ENCODE measurements at places on chromosomes 1 and 21.
A peak's percentile ranks its signal among the peaks of the same experiment; 100 is the strongest.

DNA sequence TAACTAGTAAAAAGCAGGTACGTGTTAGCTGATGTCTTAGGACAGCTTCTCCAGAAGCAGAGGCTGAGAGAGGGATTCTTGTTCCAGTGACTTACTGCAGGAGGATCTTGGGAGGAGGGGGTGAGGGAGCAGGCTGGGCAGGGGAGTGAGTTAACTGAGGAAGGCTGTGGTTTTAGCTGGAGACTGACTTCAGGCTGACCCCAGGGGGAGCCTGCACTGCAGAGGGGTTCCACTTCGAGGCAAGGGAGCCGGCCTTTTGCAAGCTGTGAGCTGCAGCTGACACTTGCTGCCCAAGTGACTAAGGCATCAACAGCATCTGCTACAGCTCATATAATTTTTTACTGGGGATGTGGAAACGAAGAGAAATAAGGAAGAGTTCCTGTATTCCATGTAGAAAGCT, 50.4 kb upstream of the SOD1 start:
- DNase-seq, result peak; percentile 8

GRCh38 chr1:232936941-232937340, 13.5 kb upstream of the NTPCR start:
- DNase-seq, result no peak

DNA sequence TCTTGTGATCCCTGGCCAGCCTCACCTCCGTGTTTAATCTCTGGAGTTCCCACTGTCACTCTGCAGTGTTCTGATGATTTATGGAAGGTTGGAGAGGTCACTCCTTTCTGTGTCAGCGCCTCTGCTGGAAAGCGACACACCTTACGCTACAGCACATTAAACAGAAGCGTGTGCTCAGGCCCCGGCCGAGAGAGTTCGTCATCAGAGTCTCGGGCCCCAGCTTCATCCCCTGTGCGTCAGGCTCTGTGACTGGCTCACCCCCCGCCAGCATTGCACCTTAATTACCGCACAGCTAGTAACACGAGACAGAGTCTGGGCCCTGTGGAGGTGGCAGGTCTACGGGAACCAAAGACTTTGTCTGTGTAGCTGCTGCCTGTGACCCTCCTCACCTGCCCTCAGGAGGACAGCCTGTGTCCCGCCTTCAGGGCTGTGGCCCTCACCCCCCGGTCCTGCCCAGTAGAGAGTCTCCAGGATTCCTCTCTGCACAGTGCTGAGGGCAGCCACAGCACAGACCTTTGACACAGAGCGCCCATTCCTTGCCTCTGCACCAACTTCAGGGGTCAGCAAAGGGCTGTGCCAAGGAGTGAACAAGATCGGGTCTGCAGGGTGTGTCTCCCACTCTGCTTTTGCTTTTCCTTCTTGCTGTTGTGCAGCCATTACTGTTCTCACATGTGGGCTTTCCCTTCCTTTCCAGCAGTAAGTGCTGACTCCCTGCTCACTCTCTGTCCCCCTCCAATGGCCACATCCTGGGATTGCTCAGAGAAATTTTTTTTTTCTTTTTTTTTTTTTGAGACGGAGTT, 157.6 kb downstream of the PGBD5 start:
- peak; percentile 76 for DNase-seq

DNA sequence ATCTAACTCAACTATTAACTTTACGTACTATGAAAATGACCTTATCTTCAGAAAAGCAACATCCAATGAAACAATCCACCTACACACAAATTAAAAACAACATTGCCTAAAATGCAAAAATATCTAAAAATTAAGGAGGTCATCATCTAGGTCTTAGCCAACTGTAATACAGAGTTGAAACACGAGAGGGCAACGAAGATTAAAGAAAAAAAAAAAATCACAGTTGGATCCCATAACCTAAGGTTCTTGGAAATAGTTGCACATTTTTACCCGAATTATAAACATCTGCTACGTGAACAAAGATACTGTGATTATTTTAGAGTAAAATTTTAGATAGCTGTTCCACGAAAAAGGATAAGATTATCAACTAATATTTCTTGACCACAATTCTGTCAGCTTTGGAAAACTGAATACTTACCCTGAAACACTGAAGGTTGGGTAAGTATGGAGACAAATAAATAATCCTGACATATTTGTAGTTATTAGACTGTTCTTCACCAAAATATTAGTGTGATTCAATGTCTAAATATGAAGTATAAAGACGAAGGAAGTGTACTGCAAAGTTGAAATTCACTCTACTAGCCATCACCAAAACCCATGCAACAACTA, 88.0 kb upstream of the AK4 start:
- DNase-seq, result peak; percentile 49

GRCh38 chr1:26791626-26792025, 3.9 kb downstream of the PIGV start:
- DNase-seq, result no peak

DNA sequence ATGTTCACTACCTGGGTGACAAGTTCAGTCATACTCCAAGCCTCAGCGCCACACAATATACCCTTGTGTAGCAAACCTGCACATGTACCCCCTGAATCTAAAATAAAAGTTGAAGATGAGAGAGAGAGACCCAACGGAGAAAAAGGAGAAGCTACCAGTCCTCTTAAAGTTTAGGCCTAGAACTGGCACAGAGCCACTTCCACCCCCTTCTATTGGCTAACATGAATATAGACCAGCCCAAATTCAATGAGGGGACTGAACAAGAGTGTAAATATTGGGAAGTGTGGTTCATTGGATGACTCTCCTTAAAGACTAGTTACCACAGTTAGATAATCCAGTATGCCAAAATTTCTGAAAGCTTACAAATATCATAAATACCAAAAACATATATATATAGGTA, 139.9 kb upstream of the ATP1B1 start:
- no peak for DNase-seq

DNA sequence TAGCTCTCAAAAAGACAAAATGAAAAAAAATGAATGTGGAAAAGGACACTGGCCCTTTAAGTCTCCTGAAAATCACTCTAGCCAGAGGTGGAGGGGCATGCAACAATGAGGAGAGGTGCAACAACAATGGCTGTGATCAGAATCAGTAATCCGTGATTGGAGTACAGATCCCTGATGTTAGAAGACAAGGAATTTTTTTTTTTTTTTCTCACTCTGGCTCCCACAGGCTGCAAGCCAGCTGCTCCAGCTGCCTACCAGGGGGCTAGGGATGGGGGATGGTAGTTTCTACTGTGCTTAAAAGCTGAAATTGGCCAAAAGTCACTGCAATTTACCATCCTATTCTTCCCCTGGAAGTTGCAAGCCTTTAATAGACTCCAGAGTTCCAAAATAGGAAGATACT, 54.5 kb downstream of the STYXL2 start:
- DNase-seq, result no peak

GRCh38 chr1:199205740-199206441, 567.1 kb downstream of the PTPRC start:
- DNase-seq, result no peak

- DNase-seq, result no peak
These were observed 10.7 kb upstream of the CNR2 start for GRCh38 chr1:23923592-23924499.

GRCh38 chr21:45836694-45837670, 144.6 kb upstream of the COL6A1 start:
- DNase-seq, result peak; percentile 32

DNA sequence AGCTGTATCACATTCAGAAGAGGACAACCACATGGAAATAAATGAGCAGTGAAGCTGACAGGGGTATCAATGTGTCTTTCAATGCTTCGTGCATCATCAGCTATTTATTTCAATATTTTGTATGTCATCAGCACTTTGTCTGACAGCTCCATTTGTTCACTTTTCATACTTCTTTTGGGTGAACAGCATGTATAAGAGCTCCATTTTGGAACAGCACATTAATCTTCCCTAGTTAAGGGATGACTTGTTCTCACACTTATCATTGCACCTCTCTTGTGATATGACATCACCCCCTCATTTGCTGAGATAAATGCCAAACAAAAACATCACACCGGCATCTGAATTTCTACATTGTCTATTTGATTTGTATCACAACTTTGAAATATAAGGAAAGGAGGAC, 190.6 kb upstream of the SAMSN1 start:
- no peak for DNase-seq

- DNase-seq, result peak; percentile 83
These were observed at the start of gene STPG1 for GRCh38 chr1:24413350-24414163. TSS of gene STPG1 (minus strand) at chr1:24413782. CDS start at chr1:24401388, 12,394 bp downstream.

DNA sequence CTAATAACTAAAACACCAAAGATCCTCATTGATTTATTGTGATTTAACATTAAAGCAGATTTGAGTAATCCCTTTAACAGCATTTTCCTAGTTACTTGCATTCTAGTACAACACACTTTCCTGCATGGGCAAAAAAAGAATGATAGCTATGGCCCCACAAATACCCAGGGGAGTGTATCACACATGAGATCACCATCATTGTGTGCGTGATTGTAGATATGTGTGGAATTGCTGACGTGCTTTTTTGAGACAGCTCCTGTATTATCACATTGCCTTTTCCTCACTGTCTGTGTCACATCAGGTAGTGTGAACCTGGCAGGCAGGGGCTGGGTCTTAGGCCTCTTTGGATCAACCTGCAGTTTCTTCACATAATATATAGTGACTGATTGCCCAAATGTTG, 48.5 kb upstream of the SAMD13 start:
- peak; percentile 68 for DNase-seq

GRCh38 chr1:187413405-187414169, 584.8 kb downstream of the PLA2G4A start:
- DNase-seq, result no peak

- DNase-seq, result peak; percentile 11
These were observed 200.1 kb upstream of the DAB1 start for GRCh38 chr1:57623791-57624538.

DNA sequence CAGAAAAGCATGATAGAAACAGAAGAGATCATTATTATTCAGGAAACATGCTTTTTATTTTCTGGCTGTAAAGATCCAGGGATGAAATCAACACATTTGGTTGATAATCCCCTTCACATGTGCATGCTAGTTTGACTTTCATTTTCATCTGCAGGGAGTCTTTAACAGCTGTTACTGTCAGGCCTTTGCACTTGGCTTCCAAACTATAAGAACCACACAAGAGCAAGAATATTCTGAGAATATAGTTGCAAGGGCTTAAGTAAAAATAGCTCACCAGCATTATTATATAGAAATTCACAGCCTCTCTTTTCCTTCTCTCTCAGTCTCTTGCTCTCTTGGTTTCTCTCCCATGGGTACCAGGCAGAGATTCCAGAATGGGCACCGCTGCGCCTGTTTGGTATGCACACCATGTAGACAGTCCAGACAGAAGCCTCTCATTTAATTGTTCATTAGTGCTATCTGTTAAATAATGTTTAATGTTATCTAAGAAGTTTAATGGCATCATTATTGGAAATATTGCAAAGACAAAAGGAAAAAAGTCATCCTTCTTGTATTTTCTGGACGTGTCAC, 622.3 kb upstream of the PLXNA2 start:
- no peak for DNase-seq

DNA sequence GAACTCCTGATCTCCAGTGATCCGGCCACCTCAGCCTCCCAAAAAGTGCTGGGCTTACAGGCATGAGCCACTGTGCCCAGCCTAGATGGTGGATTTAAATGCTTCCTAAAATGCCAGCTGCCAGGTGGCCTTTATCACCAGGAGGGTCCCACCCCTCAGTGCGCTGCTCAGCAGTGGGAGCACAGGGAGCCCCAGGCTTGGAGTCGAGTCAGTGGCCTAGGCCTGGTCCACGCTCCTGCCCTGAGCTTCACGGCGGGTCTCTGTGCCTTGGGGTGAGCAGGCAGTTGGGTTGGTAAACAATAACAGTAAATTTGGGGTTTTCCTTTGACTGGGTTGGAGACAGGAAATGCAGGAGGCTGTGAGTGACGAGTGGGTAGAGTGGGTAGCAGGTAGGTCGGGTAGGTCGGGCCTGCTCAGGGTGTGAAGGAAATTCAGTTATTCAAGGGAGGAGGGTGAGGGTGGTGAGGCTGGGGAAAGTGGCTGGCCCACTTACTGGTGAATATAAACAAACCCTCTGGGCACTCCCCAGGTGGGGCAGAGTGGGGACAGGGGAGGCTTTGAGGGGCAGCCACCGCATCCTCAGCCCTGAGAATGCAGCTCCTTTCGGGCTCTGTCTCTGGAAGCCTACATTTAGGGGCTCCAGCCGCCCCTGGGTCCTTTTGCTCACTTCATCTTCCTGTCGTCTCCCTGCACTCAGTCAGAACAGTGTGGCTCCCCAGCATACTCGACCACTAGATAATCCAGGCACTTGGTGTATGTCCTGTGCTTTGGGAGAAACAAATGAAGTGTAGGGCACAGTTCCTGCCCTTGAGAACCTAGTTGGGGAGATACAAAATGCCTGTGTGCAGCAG, 33.5 kb upstream of the IL19 start:
- DNase-seq, result no peak

- no peak for DNase-seq
These were observed 370.3 kb upstream of the ADGRL2 start for GRCh38 chr1:81430236-81430938.

DNA sequence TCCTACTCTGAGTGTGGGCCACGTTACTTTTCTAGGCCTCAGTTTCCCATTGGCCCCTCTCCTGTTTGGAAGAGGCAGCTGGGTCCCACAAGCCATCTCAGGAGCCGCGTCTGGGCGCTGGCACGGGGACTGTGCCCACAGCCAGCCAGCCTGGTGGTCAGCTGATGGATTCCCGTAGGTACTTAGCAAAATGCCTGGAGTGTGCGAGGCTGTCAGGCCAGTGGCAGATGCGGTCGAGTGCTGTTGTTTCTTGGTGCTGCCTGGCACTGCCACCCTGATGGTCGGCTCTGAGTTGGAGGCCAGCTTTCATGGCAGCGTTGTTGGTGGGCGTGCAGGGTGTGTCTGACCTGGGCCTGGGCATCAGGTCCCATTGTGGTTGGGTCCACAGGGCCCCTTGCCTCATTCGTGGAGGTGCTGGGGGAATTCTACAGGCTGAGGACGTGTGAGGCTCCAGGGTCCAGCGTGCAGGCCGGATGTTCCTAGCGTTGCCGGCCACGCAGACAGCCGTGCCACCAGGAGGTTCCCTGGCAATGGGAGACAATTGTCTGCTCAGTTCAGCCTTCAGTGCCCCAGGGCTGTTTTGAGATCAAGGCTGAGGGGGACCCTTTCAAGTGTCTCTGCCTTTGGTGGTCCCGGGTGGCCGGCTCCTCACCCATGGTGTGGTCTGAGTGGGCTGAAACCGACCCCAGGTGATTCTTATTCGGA, 20.9 kb downstream of the SKI start:
- DNase-seq, result no peak

DNA sequence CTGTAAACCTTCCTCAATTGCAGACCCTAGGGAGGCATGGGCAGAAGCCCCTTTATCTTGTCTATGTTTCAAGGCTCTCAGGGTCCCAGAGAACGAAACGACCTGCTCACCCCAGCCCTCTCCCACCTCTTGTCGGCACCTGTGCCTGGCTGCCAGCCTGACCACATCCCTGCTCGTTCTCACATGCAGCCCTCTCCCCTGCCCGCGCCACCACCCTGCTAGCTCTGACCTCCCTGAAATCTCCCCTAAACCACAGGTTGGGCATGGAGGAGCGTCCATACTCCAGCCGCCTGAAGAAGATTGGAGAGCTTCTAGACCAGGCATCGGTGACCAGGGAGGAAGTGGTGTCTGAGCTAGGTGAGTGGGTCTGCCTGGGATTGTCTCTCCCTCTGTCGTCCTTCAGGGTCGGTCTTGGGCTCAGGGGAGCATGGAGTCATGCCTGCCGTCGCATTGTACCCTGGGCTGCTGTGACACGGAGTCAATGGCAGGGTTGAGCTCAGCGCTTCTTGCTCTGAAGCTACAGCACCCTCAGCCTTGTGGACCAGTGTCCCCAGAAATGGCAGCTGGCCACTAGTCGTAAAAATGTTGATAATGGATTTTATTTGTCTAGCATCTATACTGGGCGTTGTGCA, 3.6 kb downstream of the ADPRS start:
- DNase-seq, result no peak

Data from fibroblast of upper back skin (primary cell).